Stimulated activated memory B cell treated with anti-CD40 and anti-IgM and Interleukin-4, amounts not matched to agents 10 μg/mL and 1 μg/mL and 100 μg/mL, for 72 hours (primary cell): ENCODE measurements at places on chromosomes 16 and 17.

- no peak for ATAC-seq
These were observed 66.4 kb downstream of the METRNL start for GRCh38 chr17:83145831-83146230.

DNA sequence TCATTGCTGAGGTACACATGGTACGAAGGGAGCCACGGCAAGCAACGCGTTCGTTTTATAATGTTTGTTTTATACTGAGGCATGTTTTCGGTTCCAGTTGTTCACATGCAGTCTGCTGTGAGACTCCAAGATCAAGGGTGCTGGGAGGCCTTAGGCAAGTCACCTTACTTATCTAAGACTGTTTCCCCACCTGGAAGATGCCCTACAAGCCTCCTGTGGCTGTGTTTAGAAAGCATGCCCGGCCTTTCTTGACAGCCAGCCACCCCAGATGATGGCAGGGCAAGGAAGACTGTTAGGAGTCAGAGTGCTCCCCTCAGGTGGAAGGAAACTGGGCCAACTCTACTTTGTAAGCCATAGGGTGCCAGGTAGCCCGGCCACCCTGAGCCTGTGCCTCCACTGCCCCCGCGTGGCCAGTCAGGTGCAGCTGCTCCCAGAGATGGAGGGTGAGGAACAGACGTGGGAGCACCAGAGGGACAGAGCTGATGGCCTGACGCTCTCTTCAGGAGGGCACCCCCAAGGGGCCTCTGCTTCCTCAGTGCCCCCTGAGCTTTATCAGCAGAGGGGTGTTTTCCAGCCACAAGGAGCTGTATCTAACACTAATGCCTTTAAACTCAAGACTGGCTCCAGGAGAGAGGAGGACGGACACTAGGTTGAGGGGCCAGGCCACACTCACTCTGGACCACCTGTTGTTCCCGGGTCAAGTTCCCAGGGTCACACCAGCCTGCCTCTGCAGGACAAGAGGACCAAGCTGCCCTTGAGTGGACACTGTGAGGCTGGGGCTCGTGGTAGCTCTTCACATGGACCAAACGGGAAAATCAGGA lies 5.4 kb downstream of the NAT9 start:
- peak; percentile 83 for ATAC-seq

GRCh38 chr17:60529806-60530205 lies 3.8 kb upstream of the APPBP2 start:
- ATAC-seq, result no peak

DNA sequence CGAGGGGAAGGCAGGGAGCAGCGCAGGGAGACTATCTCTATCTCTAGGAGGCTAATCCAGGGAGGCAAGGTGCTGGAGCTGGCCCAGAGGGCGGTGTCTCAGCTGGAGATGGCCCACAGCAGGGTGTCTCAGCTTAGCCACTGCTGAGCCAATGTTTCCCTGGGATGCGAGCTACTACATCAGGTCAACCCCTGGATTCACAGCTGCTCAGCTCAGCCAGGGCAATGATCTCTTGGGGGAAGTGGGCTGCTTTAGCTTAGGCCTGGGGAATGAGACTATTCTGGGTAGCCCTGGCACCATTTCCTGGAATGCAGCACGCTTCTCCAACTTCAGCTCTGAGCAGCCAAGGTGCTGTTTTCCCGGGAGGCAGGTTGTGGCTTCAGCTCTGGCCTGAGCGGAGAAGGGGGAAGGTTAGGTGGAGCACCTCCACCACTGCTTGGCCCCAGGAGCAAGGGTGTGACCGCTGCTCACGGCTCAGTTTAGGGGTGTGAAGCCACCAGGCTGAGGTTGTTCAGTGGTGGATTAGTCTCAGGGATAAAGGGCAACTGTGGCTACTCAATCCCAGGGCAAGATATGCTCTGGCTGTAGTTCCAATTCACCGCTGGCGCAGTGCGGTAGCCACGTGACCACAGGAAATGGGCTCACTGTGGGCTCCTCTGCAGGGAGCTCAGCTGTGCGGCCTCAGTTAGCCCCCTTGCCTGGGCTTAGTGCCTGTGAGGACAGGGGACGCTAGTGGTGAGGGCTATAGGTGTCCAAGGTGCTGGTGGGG lies 5.2 kb upstream of the PRSS21 start:
- ATAC-seq, result no peak

DNA sequence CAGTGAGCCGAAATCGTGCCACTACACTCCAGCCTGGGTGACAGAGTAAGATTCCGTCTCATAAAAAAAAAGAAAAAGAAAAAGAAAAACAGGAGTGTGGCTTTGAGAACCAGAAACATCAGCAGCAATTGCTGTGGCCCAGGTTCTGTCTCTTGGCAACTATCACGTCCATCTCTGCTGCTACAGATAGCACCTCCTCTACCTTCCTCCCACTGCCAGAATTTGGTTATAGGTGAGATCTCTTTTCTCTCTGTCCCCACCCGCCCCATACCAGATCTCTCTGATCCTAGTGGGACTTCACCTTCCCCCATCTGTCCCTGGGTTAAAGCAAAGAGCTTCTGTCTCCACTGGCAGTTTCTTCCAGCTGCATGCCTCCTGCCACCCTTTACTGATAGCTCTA lies 3.1 kb downstream of the TLCD2 start:
- no peak for ATAC-seq

DNA sequence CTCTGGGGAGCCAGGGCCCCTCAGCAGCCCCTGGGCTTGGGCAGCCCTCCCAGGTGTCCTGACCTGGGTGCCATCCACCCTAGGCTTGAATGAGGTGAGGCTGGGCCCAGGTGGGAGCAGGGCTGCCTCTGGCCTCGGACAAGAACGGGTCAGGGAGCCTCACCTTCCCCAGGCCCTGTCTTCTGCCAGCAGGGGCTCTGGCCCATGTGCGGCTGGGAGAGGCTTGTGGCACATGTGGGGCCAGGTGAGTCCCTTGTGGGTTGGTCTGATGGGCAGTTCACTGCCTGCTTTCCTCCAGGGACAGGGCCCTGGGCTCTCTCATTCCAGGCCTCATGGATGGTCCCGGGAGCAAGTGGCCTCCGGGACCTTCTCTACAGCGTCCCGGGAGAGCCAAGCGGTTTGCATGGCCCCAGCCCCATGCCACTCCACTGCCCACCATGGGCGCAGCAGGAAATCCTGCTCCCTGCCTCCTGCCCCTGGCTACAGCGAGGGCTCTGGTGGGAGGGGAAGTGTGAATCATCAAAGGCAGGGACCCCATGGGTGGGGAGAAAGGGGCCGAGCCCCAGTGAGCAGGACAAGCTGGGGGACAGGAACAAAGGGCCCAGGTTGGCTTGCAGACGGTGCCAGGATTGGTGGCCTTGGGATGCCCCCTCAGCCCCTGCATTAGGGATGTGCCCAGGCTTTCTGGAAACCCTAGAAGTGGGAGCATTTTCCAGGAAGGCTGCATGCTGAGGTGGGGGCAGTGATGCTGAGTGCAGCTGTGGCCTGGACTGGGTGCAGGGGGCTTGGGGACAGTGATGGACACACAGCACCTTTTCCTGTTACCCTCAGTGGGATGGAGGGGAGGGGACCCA lies 12.2 kb downstream of the VASN start:
- ATAC-seq, result no peak

DNA sequence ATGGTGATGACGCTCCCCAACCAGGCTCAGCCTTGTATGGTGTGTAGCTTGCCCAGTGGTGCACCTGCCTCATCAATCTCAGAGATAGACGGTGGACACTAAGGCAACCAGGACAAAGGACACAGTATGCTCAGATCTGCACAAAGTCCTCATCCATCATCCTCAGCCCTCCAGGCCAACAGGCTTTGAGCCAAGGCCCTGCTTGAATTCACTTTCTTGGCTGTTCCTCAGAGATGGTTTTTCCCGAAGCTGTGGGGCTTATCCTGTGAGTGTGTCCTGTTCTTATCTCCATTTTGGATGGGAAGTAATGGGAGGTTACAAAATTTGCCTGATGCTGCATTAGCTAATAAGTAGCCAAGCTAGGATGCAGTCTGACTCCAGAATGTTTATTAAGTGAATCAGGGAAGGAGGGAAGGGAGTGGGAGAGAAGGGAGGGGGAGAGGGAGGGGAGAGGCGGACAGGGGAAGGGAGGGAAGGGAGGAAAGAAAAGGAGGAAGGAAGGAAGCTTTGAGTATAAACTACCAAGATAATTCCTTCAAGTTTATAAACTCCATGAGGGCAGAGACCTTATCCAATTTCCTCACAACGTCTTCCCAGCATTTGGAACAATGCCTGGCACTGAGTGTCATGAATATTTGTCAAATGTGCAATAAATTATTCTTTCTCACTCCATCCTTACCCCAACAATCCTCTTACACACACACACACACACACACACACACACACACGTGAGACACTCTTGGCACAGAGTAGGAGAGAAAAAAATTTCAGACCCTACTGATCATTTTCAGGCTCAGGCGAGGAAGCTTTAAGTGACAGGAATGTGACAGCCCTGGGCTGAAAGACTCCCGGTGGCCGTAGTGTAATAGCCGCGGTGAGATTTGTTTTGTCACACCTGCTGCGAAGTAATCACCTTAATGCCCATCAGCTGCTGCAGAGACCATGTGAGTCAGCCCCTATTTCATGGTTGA lies 84.3 kb downstream of the BMERB1 start:
- no peak for ATAC-seq

DNA sequence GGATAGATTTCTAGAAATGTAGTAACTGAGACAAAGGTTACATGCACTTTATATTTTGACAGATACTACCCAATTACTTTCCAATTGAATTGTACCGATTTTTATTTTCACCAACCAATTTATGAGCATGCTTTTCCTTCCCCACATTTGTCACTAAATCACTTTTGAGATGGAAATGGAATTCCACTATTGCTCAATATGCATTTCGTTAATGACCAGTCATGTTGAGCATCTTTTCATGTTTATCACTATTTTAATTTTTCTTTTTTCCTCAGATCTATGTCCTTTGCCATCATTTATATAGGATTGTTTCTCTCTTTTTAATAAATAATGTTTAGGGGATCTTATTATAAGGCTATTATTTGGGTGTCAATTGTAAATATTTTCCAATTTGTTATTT lies 102.8 kb upstream of the SMIM36 start:
- ATAC-seq, result no peak

GRCh38 chr17:67020293-67020766 lies 24.0 kb upstream of the CACNG1 start:
- ATAC-seq, result no peak

GRCh38 chr16:80682421-80683070 lies 121.9 kb downstream of the CDYL2 start:
- ATAC-seq, result no peak

- ATAC-seq, result no peak
These were observed 33.4 kb upstream of the MMD start for GRCh38 chr17:55454906-55455474.

DNA sequence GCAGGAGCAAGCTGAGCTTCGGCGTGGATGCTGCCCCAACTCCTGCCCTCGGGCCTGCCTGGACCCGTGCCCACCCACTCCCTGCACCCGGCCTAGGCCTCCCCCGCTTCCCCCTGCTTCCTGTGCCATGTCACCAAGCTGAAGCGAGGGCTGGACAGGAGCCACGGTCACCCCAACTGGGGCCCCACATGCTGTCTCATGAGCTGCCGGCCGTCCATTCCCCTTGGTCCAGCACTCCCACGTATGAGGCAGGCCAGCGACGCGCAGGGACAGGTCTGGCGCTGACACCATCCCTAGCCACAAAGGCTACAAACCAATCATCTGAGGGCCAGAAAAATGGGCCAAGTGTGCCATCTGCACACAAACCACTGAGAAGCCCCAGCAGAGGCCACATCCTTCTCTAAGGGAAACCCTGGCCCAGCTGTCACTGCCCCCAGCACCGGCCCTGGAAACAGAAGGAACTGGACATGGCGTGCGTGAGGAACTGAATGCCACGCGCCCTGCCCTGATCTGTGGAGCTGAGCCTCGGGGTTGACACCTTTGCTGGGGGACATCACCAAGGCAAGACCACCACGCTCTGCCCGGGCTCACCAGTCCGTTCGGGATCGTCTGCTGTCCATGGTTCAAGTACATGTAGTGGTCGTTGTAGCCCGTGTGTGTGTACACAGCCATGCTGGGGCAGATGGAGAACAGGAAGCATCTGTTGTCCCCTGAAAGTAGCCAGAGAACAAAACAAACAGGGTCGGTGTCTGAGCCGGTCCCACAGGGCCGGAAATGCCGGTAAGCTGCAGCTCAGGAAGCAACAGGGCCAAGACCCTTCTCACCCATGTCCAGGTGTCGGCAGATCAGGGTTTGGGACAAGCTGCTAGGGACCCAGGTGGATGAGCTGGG lies 22.2 kb downstream of the MEAK7 start:
- ATAC-seq, result no peak

- no peak for ATAC-seq
These were observed 214.9 kb upstream of the MPHOSPH6 start for GRCh38 chr16:82384949-82385348.

GRCh38 chr16:84741340-84741830 lies 41.6 kb downstream of the USP10 start:
- no peak for ATAC-seq

DNA sequence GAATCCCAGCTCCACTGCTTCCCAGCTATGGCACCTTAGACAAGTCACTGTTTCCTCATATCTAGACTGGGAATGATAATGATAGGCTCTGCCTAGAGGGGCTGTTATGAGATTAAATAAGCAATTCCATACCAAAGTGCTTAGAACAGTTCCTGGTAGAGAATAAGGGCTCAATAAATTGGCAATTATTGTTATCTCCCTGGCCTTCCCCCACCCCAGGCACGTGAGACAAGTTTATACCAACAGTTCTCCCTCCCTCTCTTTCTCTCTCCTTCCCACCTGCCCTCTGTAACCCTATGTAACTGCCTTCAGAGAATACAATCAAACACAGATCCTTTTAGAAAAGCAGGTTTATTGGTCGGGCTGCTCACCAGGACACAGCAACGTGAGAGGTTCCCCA lies 13.9 kb upstream of the STAT3 start:
- ATAC-seq, result no peak

GRCh38 chr17:5864741-5865657 lies 205.2 kb upstream of the WSCD1 start:
- ATAC-seq, result no peak

- ATAC-seq, result no peak
These were observed 13.9 kb downstream of the USP7 start for GRCh38 chr16:8949536-8950418.

DNA sequence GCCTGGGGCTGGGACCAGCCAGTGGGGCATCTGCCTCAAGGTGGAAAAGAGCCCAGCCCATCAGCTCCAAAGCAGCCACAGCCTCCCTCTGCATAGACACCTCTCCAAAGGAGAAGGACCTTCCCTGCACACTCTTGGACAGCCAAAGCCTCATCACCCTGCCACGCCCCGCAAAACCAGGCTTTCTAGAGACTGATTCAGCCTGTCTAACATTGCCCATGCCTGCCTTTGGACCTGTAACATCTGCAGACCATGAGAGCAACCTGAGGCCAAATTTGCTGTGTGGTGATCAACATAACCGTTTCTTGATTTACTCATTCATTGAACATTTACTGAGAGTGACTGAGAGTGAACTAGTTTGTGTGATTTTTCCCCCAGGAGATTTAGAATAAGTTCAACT lies 219.7 kb upstream of the HSBP1 start:
- ATAC-seq, result no peak

- peak; percentile 29 for ATAC-seq
These were observed 126.2 kb downstream of the PRKCB start for GRCh38 chr16:23962001-23962400.
